ENCODE measurements at places on chromosomes 13 and 19. TPM values are rescaled to one million over a fixed set of nuclear protein-coding genes. Genes with fewer than 3 reads are reported as not detected.

DNA sequence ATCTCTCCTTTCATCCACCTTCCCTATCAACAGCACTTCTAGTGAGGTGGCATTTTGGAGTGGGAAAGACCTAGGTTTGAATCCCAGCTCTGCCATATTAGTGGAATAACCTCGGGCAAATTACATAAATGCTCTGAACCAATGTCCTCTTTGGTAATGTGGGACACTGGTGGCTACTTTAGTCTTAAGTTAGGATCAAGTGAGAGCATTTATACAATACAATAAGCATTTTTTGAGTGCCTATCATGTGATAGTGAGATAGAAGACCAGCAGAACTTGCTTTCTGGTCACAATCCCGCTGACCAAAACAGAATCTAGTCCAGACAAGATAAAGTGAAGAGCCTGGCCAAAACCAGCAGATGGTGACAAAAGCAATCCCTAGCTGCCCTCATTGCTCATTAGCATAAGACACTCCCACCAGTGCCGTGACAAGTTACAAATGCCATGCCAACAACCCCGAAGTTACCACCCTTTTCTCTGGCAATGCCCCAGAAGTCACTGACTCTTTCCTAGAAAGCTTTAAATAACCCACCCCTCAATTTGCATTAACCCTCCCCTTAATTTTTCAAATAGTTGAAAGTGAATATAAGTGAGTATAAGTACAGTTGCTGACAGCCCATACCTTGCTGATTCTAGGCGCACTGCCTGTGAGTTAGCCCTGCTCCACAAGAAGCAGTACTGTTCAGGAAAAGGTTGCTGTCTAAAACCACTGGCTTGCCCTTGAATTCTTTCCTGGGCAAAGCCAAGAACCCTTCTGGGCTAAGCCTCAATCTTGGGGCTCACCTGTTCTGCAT, 28.9 kb upstream of the KPNA3 start:
- no peak for DNase-seq

FFAR1 gene
- not detected for polyA plus RNA-seq

NLRP4 gene
- not detected for polyA plus RNA-seq

DNA sequence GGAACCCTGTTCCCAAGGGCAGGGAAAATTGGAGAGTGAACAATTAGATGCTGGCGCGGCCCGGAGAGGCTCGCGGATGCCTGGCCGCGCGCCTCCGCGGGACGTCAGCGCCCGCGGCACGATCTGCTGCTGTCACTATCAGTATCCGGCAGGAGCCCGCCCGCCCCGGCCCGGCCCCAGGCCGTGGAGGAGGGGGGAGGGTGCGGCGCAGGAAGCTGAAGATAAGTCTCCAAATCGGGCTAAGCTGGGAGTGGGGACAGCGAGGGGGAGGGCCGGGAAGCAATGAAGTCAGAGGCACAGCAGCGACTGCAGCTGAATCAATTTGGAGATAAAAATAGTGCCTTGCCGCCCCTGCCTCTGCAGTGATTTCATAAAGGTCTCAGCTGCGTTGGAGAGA, 441.5 kb upstream of the KLF12 start:
- no peak for DNase-seq

SPIB gene
- polyA plus RNA-seq = not detected

DNA sequence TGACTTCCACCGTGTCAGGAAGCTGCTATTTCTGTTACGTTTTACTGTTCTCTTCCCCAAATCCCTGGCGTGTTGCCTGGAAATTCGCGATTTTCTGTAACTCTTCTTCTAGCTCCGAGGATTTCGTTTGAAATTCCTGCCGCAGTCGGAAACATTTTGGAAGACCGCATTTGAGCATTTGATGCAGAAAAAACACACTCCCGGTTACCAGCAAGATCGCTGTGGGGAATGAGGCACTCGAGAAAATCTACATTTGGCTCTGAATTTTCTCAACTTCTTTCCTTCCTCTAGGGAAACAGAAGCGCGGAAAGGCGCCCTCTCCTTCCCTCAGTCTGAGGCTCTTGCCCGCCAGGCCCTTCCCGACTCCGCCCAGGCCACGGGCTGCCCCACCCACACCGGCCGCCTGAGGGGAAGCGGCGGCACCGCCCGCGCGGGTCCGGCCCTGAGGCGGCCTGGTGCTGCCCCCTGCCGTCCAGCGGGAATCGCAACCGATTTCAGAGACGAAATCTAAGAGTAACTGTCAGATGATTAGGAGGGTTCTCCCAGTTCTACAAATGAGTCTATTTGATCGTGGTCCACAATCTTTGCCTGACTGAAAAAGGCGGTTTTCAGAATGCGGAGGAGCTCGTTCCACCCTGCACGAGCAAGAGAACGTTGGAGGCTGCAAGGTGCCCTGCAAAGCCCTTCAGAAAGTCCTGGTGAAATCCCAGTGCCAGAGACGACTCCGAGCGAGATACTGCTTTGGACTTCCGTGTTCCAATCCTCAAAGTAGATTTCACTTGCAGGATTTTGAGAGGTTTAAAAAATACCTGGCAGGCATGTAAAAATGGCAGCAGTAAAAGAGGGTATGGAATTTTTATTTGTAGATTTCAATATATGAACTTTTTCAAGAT, 18.4 kb upstream of the TUBGCP3 start:
- DNase-seq = peak; percentile 57

DNA sequence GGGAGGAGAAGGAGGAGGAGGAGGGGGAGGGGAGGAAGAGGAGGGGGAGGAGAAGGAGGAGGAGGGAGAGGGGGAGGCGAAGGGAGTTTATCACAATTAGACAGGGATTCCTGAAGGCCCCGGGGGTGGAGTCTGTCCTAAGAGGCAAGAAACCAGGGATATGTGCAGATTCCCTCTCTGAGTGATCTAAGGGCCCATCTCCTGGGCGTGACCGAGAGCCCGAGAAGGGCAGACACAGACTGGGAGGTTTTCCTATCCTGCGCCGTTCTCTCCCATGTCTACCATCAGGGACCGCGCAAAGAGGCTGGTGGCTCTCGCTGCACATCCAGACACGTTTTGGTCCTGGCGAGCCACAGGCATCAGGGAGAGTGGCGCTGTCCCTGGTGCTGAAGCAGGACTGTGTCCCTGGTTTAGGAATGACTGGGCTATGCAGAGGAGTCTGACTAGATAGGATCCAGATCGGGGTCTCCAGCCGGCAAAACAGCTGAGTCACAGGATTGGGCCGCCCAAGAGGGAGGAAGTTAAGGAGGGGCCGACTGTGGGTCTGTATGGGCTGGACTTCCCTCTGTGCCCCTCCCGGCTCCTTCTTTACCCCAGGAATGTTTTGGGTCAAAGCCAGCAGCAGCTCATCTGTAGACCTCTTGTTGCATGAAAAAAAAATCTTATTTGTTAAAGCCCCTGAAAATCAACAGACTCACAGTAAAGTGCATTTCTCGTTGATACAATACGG, 17.9 kb upstream of the ZNF175 start:
- peak; percentile 23 for DNase-seq

DNA sequence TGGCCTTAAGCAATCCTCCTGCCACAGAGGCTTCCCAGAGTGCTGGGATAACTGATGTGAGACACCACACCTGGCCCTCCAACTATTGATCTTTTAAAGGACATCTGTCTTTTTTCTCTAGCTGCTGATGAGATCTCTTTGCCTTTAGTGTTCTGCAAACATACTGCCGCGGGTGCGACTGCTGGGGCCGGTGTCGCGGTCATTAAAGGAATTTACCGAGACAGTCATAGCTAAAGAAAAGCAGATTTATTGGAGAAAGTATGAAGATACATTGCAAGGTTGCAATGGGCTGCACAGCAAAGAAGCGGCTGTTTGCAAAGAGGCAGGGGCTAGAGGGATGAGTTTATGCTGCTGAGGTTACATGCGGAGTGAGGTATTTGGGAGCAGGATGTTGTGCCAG, 31.2 kb upstream of the LRRC4B start:
- DNase-seq = no peak

- DNase-seq = peak; percentile 34
These were observed 32.0 kb upstream of the EPHX3 start for GRCh38 chr19:15264061-15264932.

- DNase-seq = no peak
These were observed 92.7 kb upstream of the SOX1 start for GRCh38 chr13:111974341-111974640.

CLEC4M gene
- not detected for polyA plus RNA-seq

GRCh38 chr13:22108283-22108942, 437.5 kb downstream of the FGF9 start:
- DNase-seq = no peak

- DNase-seq = no peak
These were observed 3.8 kb downstream of the GPC6 start for GRCh38 chr13:93230261-93230855.

GRCh38 chr13:69959046-69959445, 148.6 kb upstream of the ATXN8OS start:
- no peak for DNase-seq

GRCh38 chr13:33401238-33401637, 115.7 kb upstream of the STARD13 start:
- DNase-seq = no peak

- peak; percentile 84 for DNase-seq
These were observed 50.6 kb downstream of the IPO5 start for GRCh38 chr13:98004107-98004506.

- DNase-seq = no peak
These were observed 274.3 kb downstream of the DCLK1 start for GRCh38 chr13:35856721-35857364.

DAND5 gene
- polyA plus RNA-seq = not detected

GRIN3B gene
- 0.38 TPM for polyA plus RNA-seq

- DNase-seq = no peak
These were observed 24.5 kb downstream of the RASL11A start for GRCh38 chr13:27295096-27295495.

DNA sequence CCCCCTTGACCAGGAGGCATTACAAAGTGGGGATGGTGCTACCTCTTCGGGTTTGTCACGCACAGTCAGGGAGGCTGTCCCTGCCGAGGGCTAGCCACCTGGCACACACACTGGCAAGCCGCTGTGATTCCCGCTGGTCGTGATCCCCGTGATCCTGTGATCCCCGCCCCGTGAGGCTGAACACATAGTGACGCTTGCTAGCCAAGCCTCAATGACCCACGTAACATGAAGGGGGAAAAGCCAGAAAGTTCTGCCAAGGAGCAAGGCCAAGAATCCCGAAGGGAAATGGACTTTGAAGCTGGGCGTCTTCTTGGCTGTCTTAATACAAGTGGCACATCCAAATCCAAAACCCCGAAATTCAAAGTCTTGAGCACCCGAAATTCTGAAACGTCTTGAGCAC, 13.7 kb downstream of the LDLR start:
- no peak for DNase-seq

GRCh38 chr13:79481685-79482052, 714 bp downstream of the NDFIP2 start:
- DNase-seq = no peak

DNA sequence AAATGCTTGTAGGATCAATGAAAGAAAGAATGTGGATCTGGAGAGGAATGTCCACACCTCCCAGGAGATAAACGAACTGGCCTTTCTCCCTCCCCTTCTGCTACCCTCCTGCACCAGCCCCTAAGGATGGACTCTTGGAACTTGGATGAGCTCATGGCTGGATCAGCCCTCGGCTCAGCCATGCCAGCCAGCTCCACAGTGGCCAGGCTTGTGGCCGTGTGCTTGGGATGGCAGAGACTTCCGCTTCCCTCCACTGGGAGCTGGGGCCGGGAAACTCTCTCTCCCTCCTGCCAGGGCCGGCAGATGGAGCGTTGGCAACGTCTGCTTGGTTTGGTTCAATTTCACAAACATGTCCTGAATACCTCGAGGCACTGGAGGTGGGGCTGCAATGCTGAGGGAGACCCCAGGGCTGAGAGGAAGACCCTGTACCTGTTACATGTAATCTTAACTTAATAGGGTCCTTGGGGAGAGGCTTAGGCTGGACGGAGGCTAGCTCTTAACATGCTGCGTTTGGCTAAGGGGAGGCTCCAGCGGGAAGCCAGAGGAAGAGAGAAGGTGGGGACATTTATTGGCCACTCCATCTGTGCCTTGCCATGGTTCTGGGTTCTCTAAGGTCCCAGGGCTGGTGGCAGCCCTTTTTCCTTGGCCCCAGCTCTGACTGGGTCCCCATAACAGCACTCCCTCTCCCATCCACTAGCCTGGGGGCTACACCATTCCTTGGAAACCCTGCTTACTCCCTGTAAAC, 152.5 kb downstream of the IER2 start:
- no peak for DNase-seq

ZNF677 gene
- 24.3 TPM for polyA plus RNA-seq

GPC6 gene
- 41.1 TPM for polyA plus RNA-seq

GRCh38 chr13:99614465-99614885, 113.2 kb downstream of the TM9SF2 start:
- DNase-seq = no peak

ZNF274 gene
- 13.0 TPM for polyA plus RNA-seq

DNA sequence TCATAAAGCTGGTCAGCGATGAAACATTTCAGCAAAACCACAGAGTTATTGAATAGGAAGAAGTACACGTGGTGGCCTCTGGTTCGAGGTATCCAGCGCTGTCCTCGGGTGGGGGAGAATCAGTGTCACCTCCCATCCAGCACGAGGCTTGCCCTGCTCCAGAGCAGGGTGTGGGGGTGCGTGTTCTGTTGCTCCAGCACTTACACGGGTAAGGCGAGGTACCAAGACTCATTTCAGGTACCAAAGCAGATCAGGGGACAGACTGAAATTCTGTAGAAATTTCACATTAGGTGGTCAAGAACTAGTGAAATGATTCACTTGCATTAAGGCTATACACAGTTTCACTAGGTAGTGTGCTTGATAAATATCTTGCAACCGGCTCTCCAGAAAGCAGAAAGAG, 164.2 kb upstream of the SOX1 start:
- no peak for DNase-seq

NR1H2 gene
- polyA plus RNA-seq = 32.5 TPM

DNA sequence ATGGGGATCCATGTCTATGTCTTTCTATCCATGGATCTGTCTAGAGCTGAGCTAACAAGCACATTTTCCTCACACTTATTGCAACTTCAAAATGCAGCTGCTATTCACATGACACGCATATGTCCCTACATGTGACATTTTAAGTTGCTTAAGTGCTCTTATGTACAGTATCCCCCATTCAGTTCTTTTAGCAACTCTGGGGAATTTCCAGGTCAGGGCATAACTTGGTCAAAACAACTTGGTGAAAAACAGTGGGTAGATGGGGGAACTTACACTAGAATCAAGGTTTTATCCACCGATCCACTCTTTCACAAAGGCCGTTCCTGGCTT, 73.0 kb downstream of the COL4A1 start:
- no peak for DNase-seq

LGALS14 gene
- polyA plus RNA-seq = not detected

- DNase-seq = no peak
These were observed 109.5 kb downstream of the MZT1 start for GRCh38 chr13:72617951-72618350.

- no peak for DNase-seq
These were observed 6.8 kb downstream of the ANO8 start for GRCh38 chr19:17327654-17328516.

OR7C1 gene
- not detected for polyA plus RNA-seq

OR10H1 gene
- polyA plus RNA-seq = not detected

- DNase-seq = peak; percentile 59
These were observed 3.9 kb upstream of the GSK3A start for GRCh38 chr19:42246143-42246921.

MYPOP gene
- 1.6 TPM for polyA plus RNA-seq

- DNase-seq = no peak
These were observed 20.6 kb downstream of the EXOC3L2 start for GRCh38 chr19:45224645-45225044.

MADCAM1 gene
- not detected for polyA plus RNA-seq

Measured in AG04450 (cell line).